Sigmoid colon (tissue), 7 donors: ENCODE measurements at places on chromosomes 16 and 17.

- no peak for DNase-seq
Observed at GRCh38 chr17:13626703-13627102, 25.0 kb upstream of the HS3ST3A1 start.

GRCh38 chr17:80284631-80285030, 24.0 kb downstream of the RNF213 start:
- no peak for DNase-seq

DNA sequence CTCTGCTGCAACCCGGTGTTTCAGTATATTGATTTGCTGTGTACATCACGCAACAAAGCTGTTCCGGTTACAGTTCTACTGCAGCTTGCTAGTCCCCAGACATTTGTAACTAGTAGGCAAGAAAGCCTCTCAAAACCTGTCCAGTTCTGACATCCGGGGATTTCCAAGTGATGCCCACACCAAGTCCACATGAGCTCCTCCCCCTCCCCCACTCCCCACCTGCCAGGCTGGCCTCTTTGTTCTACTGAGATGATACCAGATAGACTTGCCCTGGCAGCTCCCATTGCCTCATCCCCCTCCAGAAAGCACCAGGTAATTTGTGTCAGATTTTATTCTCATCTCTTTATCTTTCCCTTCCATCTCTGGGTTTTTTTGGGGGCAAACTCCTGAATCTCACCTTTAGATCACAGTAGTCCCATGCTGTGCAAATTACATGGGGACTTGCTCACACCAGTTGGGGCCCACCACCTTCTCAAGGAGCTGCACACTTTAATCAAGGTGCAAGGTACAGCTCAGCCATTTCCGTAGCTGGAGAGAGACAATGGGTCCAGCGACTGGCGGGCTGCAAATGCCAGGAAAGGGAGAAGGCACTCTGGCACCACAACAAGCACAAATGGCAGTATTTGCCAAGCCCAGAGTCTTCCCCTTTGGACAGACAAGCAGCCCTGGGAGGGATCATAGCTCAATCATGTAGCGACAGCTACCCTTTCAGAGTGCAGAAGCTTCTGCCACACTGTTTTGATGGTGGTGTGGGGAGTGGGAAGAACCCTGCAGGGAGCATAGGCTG, 183.1 kb downstream of the CYLD start:
- no peak for DNase-seq

- DNase-seq, result no peak
Observed at GRCh38 chr16:83215406-83216001, 588.7 kb downstream of the CDH13 start.

GRCh38 chr17:7647018-7647417, 3.7 kb upstream of the ATP1B2 start:
- DNase-seq, result no peak

- DNase-seq, result peak; percentile 87
Observed at GRCh38 chr17:11122908-11123307, 118.1 kb upstream of the SHISA6 start.

DNA sequence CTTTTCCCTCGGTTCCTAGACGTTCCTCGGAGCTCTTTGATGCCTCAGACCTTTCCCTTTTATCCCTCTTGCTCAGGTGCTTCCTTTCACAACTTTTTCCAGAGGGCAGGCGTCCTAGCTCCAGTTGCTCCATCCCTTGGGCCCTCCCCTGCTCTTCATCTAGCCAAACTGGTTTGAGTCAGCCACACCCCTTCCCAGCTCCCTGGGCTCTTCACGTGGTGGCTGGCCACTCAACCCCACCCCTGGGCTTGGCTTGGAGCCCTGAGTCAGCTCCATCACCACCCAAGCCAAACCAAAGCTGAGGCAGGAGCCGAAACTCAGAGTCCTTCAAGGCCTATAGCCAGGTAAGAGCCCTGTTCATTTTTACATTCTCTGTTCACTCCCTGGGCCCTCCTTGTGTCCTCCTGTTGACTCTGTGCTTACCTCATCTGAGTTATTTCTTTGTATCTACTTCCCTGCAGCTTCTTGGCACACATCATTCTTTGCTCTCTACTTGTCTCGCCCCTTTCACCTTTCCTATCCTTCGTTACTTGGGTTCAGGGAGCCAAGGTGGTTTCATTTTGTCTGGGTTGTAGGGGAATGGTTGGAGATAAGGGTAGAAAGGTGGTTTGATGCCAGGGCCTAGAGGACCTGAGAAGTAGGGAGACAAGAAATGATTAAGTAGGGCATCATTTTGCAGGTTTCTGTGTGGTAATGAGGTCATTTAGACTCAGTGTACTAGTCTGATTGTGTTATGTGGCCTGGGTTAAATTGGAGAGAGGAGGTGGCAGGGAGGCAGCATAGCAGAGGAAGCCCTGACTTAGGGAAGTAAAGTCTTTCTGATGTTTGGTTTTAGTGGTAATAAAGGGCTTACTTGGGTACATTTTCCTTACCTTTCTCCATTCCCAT, 7.6 kb upstream of the PHKG2 start:
- DNase-seq, result peak; percentile 92

DNA sequence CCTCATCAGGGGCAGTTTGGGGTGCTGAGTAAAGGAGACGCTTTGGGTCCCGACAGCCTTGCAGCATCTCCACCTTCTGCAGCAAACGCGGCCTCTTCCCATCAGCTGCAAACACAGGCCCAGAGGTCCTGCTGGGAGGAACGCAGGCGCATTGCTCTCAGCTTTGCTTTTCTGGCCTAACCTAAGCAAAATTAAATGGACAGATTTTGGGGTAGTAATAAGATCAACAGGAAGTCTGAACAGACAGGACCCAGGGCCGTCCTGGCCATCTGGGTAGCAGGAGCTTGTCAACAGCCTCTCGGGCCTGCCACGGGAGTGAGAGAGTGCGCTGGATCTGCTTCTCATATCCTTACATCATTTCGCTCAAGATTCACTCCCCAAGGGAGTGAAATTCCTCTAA, 7.2 kb downstream of the NUBP1 start:
- no peak for DNase-seq

DNA sequence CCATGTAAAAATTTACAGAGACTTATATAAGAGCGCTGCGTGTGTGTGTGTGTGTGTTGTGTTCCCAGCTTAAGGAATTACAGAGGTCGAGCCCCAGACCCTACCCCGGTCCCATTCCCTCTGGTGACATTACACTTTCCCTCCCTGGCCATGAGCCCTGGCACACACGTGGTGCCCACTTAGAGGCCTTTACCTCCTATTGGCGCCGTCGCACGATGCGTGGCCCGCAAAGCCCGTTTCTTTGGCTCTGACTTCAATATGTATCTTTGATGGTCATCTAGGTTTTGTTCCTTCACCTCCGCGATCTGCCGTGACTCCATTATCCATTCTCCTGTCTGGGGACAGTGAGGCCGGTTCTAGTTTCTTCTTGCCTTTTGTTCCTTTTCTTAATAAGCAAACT, 96.9 kb upstream of the CHMP6 start:
- no peak for DNase-seq

DNA sequence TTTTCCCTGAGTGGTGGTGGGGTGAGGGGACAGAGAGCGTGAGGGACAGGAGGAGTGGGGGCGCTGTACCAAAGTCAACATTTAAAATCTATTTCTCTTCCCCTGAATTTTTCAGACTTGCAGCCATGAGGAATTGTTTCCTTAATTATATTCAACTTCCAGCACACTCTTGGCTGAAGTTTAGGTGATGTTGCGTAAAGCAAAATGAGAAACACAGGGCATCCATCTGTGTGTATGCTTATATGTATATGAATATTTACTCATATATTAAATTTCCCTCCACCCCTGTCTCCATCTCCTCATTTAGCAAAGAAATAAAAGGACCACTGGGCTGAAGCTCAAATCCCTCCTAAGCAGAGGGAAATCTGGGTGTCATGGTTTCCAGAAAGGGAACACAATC, 218.1 kb downstream of the XYLT1 start:
- no peak for DNase-seq

GRCh38 chr17:13384626-13385025, 217.1 kb downstream of the HS3ST3A1 start:
- no peak for DNase-seq

GRCh38 chr16:11050536-11050935, 106.2 kb downstream of the CLEC16A start:
- DNase-seq, result peak; percentile 40

GRCh38 chr17:7215136-7215638, 4.4 kb downstream of the DLG4 start:
- DNase-seq, result no peak

DNA sequence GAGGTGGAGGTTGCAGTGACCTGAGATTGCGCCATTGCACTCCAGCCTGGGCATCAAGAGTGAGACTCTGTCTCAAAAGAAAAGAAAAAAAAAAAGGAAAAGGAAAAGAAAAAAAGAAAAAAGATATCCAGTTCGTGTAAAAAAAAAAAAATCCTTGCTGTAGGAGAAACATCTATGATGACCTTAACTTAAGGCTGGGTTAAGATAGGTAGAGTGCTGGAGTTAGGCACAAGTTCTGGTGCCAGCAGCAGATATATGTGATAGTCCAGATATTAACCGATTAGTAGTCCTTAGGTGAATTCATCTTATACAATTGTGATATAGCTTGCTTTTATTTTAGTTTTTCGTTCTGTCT, 17.2 kb downstream of the PSMD11 start:
- no peak for DNase-seq

GRCh38 chr17:82149401-82150099, 51.5 kb upstream of the FASN start:
- DNase-seq, result no peak

DNA sequence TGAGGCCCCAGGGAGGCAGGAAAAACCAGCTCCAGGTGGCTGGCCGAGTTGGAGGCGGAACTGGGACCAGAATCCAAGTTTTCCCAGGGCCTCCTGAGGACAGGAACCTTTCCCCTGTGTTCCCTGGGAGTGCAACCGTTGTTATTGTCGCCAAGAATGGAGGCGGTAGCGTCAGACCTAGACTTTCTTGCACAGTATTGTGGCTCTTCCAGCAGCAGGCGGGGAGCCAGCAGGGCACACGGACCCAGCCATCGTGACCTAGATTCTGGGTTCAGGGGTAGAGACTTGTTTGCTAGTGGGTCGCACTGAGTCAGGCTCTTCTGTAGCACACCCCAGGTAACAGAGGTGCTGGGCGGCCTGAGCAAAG, 667 bp upstream of the KIF19 start:
- DNase-seq, result no peak

- DNase-seq, result no peak
Observed at GRCh38 chr16:600781-601180, 10.9 kb downstream of the RAB40C start.

DNA sequence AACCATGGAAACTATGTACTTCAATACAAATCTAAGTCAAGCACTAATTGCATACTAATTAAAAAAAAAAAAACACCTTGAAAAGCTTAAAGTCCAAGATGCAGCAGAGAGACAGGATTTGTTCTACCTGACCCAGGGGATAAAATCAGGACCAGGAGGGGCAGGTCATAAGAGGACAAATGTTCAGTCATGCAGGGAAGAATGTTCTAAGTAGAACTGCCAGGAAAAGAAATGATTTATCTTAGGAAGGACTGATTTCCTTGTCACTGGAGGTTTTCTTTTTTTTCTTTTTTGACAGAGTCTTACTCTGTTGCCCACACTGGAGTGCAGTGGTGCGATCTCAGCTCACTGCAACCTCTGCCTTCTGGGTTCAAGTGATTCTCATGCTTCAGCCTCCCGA, 9.1 kb upstream of the GHDC start:
- no peak for DNase-seq

- DNase-seq, result no peak
Observed at GRCh38 chr17:51144266-51145022, 8.9 kb upstream of the NME1 start.

- no peak for DNase-seq
Observed at GRCh38 chr17:52048137-52048898, 110.2 kb downstream of the CA10 start.

GRCh38 chr17:27586203-27586721, 44.7 kb upstream of the LGALS9 start:
- DNase-seq, result no peak

GRCh38 chr16:49576173-49576494, 202.5 kb downstream of the C16orf78 start:
- no peak for DNase-seq

- DNase-seq, result no peak
Observed at GRCh38 chr17:74597069-74597790, 5.1 kb upstream of the CD300LD start.

DNA sequence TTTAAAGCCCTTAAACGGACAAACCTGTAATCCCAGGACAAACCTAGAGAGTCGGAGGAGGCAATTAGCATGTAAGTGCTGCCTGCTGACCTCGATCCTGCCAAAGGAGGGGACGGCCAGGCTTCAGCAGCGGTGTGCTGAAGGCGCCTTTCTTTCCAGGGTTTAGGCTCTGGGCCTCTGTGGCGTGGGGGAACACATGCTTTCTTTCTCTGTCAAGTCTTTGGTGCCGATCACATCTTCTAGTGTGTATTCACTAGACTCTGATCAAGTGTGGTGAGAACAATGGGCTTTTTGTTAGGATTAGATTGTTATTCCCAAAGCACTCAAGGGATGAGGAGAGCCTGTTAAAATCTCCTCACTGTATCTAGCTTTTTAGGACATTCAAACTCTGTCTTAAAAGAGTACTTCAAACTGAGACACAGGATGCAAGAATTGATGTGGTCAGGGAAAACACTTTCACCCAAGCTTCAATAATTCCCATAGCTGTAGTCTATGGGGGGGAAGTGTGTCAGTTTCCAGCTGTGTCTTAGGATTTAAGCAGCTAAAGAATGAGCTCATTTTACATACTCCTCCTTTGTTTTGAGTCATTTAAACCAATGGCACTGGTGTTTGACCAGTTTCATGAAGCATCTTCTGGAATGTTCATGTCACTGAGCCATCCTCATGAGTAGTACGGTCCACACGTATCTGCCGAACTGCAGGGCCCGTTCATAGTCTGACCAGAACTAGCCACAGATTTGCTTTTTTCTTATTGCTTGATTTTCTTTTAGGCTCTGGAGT, 51.2 kb downstream of the RPA1 start:
- no peak for DNase-seq

- no peak for DNase-seq
Observed at GRCh38 chr17:72378414-72379390, 257.9 kb downstream of the SOX9 start.

GRCh38 chr17:71978435-71978834, 142.4 kb upstream of the SOX9 start:
- DNase-seq, result no peak

DNA sequence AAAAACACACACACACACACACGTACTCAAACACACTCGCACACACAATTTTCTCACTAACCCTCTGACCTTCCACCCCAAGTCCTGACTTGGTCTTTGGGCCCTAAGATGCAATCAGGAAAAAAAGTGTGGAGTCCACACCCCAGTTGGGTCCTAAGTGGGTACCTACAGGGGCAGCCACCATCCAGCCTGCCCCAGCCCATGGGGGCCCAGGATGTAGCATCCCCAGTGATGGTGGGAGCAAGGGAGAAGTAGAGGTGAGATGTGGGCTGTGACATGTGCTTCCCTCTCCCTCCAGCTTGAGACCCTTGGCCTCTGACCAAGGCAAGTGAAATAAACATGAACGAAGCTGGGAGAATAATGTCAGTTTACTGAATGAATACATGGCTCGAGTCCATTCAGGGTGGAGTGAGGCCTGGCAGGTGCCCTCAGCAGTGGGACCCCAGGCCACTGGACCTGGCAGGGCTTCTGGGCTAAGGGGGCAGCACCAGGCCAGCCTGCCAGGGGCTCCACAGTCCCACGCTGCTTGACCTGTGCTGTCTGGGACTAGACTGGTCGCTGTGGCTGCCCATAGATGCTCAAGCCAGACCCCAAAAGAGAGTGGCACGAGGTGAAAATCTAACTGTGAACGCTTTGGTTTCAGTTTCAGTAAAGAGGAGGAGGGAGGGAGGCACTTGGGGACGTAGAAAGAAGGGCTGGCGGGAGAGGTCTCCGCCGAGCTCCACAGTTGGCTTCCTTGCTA, 73.7 kb downstream of the MRC2 start:
- peak; percentile 40 for DNase-seq
